Stimulated activated CD8-positive, alpha-beta memory T cell treated with anti-CD3 and anti-CD28 coated beads, Interleukin-4, amount 100 ng/mL, for 48 hours (primary cell): ENCODE measurements at places on chromosomes 7 and 10.
A peak's percentile ranks its signal among the peaks of the same experiment; 100 is the strongest.

GRCh38 chr7:52547308-52547910, 488.0 kb upstream of the POM121L12 start:
- no peak for DNase-seq

GRCh38 chr7:157265051-157265450, 71.8 kb upstream of the DNAJB6 start:
- DNase-seq: no peak

- no peak for DNase-seq
Measured at GRCh38 chr10:62561151-62561550, 187.0 kb downstream of the ZNF365 start.

DNA sequence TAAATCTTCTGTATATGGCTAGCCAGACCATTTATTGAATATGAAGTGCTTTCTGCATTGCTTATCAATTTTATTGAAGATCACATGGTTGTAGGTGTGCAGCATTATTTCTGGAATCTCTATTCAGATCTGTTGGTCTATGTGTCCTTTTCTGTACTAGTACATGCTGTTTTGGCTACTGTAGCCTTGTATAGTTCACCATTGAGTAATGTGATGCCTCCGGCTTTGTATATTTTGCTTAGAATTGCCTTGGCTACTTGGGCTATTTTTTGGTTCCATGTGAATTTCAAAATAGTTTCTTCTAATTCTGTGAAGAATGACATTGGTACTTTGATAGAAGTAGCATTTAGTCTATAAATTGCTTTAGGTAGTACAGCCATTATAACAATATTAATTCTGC, 1187.2 kb downstream of the XPNPEP1 start:
- DNase-seq: no peak

GRCh38 chr10:21406595-21407193, 118.8 kb downstream of the SKIDA1 start:
- peak; percentile 24 for DNase-seq

GRCh38 chr7:130822642-130823041, 88.6 kb upstream of the KLF14 start:
- DNase-seq: no peak

DNA sequence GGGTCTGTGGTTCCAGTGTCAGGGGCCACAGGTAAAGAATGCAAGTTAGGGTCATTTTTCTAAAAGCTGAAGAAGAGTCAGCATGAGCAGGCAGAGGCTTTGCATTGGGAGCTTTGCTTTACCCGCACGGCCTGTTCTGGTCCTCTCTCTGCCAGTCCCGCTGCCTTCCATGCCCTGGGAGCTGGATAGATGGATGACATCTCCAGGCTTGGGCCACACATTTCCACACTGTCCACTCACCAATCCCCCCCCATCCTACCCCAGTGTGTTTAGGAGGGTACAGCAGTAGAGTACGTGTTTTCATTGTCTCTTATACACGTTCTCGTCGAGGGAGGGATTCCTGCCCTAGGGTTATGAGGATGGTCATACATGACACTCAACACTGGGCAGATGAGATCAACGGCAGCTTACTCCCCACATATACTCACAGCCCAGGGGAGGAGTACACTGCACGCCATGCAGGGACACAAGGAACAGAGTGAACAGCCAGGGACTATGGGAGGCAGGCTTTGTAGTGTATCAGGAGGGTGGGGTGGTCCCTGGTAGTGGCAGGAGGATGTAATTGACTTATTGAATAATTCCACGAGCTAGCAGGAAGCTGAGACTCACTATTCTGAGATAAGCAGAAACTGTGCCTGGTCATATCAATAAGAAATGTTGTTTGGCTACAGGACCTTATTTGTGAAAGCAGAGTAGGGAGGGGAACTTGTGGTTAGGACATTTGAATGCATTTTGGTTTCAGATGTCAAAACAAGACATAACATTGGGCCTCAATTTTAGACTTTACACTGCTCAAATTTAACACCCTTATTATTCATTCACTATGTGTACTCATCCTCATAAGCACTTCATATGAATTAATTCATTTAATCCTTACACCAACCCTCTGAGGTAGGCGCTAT, 36.6 kb downstream of the PLPP4 start:
- DNase-seq: no peak

GRCh38 chr10:12501841-12502525, 152.6 kb downstream of the CAMK1D start:
- no peak for DNase-seq

- DNase-seq: no peak
Measured at GRCh38 chr7:132601783-132602182, 25.5 kb upstream of the PLXNA4 start.

DNA sequence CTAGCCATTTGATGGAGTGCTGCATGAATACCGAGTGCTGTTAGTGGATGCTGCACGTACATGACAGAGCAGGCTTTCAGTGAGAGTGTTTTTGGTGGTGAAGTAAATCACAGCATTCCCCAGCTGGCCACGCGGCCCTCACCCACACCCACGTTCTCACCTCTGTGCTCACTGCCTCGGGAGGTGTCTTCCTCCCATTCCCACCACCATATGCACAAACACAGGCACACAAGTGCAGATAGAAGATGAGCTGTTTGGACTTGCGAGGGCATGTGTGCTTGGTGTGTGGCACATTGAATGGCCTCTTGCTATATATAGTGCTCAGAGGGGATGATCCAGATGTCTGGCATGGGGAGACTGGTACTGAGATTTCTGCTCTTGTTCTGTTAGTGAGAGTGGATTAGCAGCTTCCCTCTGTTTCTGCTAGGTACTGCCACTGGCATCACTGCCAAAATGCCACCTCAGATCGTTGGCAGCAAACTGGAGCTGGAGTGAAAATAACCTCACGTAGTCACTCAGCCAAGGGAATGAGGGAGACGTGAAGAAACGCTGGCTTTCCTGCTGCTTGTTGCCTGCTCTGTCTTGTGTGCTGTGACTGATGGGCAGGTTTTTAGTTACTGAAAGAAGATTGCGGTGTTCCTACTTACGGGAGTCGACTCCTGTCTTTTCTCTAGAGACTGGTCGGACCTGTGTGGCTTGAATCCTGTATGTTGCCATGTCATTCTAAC, 19.1 kb downstream of the DNAJB6 start:
- no peak for DNase-seq

DNA sequence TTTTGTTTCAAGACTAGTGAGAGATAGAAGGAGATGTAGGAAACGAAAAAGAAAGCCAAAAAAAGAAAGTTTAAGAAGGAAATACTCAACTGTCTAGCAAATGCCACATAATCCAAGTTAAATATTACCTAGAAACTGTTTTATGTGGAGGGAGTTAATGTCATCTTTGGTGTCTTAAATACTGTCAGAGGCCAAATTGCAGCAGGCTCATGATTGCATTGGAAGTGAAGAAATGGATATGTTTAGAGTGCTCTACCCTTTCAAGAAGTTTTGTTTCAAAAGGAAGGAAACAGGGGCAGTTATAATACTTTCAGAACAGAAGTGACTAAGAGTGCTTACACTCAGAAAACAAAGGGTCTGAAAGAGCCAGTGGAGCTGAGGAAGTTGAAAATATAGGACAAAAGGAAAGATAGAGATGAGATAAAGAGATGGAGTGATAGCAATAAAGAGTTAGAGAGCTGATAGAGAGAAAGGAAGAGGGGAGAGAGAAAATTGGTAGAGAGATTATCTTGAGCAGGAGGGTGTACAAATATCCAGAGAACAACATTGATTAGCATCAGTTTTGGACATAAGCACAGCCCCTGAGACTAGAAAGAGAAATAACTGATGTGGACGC, 28.0 kb upstream of the GNAI1 start:
- no peak for DNase-seq

- no peak for DNase-seq
Measured at GRCh38 chr7:24191362-24191761, 92.6 kb upstream of the NPY start.

DNA sequence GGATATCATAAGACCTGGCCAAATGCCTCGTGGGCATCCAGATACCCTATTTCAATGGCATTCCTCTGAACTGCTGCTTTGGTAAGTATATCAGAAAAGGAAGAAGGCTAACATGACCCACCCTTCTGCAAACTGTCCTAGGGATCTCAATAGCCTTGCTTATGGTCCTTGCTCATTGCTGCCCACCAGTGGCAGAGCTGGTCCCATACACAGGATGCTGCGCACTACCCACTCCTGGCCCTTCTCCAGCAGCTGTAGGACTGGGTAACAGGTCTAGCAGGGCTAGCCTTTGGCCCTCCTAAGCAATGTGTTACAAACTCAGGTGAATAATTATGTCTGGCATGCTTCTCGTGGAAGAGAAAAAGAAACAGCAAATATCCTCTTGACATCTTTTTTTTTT, 72.5 kb downstream of the C10orf90 start:
- peak; percentile 28 for DNase-seq
